ENCODE measurements at places on chromosomes 1 and 21.

DNA sequence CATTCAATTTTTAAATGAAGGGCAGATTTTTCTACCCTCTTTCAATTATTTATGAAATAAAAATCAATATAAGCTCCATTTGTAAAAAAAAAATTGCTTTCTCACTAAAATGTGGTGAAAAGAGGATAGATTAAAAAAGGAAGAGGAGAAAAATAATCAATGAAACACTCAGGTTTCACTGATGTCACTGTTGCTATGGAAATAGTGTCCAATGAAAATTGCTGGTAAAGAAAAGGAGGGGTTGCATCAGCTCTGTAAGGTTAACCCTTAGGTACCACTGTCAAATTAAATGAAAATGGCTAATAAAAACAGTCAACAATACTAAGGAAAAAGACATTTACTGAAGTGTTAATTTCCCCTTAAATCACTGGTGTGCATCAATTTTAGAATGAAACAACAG, 91.6 kb upstream of the TTC39A start:
- no peak for DNase-seq

GRCh38 chr1:203006948-203007871, at the start of gene TMEM183A:
TSS of gene TMEM183A (plus strand) at chr1:203007374. CDS start at chr1:203007466, 92 bp downstream.
- DNase-seq = peak; percentile 96

DNA sequence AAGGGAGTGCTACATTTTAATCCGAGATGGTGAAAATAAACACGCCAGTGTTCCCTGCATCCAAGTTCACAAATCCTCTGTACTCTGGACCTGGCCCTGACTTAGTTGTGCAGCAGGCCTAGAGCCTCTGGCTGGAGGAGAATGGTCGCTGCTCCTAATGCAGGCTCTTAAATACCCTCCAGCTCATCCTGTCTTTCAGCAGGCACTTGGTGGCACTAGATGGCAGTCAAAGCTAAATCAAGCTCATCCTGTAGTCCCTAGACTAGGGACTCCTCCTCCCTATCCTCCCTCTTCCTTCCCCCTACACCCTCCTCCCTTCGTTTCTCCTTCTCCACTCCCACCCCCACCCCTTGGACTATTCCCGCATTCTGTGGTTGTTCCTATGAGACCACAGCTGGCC, 41.6 kb upstream of the MTR start:
- DNase-seq = no peak

GRCh38 chr1:27981145-27981544, 21.4 kb downstream of the XKR8 start:
- no peak for DNase-seq

GRCh38 chr1:157090771-157091170, 8.8 kb downstream of the ETV3L start:
- no peak for DNase-seq

DNA sequence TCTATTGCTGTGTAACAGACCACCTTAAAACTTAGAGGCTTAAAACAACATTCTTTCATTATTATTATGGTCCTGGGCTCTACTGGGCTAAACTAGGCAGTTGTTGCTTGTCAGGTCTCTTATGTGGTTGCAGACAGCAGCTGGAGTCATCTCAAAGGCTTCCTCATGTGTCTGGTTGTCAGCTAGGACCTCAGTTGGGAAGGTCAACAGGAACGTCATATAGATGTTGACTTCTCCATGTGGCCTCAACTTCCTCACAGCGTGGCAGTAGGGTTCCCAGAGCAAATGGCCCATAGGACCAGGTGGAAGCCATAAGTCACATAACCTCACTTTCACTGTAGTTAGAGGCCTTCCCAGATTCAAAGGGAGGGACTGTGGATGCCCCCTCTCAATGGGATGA, 15.4 kb upstream of the MEF2D start:
- no peak for DNase-seq

DNA sequence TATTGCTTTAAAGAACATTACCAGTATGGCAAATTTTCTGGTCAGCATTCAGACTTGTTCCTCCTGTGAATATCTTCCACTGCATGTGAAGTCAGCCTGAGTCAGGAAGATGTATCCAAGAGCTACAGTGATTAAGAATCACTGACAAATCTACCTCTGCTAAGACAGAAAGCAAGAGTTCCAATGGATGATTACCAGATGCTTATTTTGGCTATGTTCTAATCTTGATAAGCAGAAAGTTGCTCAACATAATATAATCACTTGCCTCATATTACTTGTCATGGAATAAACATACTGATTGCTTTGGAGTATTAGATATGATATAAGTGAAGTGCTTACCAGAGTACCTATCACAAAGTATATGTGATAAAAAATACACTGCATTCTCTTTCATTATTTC, 738.1 kb downstream of the ADGRL2 start:
- DNase-seq = no peak

DNA sequence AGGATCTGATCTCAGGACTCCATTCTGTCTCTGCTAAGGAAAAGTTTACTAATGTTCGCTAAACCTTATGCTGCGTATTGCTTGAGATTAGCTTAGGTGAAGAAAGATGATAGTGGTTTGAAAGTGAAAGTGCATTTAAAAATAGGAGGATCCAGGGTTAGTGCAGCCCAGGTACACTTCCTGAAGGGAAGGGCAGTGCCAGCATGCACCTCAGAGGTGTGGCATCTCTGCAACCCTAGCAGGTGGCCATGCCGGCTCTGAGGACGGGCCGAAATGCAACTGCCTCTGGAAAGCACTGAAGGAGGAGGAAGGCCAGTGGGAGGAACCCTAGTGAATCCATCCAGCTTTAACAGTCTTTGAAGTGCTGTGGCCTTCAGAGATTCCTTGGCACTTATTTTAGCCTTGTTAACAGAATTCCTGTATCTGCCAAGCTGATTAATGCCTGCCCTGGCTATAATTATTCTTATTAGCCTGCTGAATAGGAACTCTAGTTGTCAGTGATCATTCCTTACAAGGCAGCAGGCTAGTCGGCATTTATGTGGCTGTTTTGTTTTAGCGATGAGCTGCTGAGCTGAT, 5.5 kb downstream of the PTGFRN start:
- DNase-seq = no peak

DNA sequence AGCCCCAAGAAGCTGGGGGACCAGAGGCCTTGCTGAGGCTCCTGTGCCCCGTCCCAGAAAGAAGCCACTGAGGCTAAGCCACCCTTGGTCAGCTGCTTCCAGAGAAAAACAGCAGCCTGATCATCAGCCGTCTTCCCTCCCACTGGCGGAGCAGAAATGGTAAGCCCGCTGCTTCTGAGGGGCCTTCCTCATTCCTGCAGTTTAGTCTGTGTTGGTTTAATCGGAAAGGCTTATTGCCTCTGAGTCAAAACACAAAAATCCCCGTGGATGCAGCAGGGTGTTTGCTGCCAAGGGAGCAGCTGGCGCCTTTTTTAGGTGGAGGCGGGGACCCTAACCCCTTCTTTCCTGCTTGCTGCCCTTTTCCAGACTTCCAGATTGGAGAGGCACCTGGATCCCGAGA, 33.9 kb downstream of the SPSB1 start:
- no peak for DNase-seq

- no peak for DNase-seq
Observed at GRCh38 chr1:174032671-174033222, 10.6 kb upstream of the RC3H1 start.

DNA sequence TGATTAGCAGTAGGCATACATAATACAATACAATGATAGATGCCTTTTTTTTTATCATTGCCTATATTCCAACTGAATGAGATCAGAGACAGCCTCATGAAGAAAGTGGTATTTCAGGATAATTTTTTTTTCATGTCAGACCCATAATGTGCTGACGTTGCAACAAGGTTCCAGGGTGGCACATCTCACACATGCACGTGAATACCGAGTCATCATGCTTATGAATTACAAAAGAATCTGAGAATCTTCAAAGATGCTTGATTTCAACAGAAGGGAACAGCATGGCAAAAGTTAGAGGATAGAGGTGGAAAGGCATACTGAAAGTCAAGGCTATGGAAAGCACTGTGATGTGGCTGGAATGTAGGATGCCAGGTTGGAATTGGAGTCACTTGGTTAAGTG, 5.0 kb upstream of the RNF11 start:
- no peak for DNase-seq

- DNase-seq = no peak
Observed at GRCh38 chr1:100869996-100870395, 24.6 kb downstream of the EXTL2 start.

DNA sequence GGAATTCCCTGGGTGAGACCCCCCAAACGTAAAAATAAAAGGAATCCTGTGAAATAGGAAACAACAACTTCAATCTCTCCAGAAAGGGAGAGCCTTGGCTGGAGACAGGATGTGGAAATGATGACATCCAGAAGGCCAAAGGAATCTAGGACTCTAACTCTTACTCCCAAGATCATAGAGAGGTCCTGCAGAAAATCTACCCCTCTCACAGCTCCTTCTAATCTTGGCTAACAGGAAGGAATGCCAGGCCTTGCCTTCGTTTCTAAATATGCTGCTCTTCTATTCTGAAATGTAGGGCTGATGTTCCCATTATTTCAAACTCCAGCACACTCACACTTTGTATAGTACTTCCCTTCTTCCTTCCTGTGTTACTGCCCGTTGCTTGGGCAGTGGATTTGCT, 40.7 kb downstream of the ARHGEF11 start:
- no peak for DNase-seq

DNA sequence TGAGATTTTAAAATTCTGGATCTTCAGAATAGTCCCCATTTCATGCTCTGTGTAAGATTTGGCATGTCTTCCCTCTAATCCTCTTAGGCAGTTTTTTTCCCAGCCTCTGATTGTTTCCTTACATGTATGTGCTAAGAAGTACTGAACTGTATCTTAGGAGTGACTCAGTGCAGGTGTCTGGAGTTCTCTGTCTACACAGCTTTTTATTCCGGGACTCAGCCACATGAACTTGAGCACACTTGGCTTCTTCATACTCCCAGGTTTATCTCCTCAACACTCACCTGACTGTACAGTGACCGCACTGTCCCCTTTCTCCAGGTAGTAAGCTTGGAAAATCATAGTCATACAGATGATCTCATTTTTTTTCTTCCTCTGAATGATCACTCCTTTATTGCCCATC, 50.7 kb downstream of the SYT14 start:
- DNase-seq = no peak

DNA sequence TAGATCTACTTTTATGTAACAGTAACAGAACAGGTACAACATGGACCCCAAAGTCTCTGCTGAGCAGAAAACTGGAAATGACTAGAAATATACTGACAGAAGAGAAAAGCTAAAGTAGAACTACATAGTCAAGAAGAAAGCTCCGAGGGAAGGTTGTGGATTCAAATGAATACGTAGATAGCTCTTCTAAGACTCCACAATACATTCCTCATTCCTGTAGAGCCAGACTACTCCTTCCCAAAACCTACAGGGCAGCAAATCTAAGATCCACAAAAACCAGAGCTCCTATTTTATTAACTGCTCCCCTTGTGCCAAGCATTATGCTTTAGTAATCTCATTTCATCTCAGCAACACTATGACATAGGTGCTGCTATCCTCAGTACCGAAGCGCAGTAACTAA, 35.2 kb downstream of the ARID4B start:
- DNase-seq = no peak

- no peak for DNase-seq
Observed at GRCh38 chr1:164310166-164310565, 248.8 kb upstream of the PBX1 start.

- DNase-seq = no peak
Observed at GRCh38 chr21:16838331-16838730, 674.5 kb upstream of the CXADR start.

DNA sequence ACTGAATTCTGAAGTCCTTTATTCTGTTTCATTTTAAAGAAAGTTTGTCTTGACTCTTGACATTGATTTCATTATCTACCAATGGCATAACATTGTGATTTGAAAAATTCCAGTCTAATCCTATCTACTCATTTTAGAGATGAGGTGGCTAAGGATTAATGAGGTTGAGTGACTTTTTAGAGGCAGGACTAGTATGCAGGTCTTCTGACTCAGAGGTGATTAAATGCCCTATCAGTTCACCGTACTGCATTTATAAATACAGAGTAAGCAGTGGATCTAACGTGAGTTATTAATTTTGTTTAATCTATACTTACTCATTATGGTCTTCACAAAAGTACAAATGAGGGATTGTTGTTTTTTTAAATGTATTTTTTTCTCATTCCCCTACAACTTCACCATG, 277.6 kb downstream of the PTBP2 start:
- no peak for DNase-seq

- DNase-seq = no peak
Observed at GRCh38 chr1:64846573-64847430, 101.9 kb downstream of the RAVER2 start.

DNA sequence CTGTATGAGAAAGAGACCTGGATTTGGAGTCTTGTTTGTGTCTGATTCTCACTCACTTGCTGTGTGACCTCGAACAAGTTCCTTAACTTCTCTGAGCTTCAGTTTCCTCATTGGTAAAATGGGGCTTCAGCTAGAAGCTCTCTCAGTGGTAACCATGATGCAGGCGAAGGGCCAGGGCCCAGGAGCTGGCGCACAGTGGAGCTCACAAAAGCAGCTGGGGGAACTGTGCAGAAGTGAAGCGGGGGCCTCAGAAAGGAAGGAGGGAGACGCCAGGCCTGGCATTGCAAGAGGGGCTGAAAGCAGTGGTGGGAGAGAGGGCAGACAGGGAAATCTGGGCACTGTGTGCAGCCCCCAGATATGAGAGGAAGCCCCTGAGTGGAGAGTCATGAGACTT, 88.9 kb upstream of the RUNX3 start:
- DNase-seq = no peak

DNA sequence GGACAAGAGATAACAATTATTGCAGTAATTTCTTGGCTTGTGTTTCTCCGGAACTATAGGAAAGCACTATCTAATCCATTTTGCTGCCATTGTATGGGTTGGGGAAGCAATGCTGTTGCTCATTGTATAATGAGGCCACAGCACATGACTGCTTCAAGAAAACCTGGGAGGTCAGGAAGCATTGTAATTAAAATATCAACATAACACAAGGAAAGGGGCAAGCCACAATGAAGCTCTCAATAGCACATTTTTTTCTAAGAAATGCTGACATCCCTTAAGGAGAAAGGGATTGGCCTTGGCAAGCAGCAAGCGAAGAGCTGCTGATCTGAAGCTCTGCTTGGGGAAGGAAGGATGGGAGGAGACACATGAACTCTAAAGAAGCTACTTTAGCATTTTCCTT, 44.0 kb downstream of the PLPP3 start:
- DNase-seq = no peak

GRCh38 chr21:29163341-29164115, 33.1 kb downstream of the MAP3K7CL start:
- no peak for DNase-seq

DNA sequence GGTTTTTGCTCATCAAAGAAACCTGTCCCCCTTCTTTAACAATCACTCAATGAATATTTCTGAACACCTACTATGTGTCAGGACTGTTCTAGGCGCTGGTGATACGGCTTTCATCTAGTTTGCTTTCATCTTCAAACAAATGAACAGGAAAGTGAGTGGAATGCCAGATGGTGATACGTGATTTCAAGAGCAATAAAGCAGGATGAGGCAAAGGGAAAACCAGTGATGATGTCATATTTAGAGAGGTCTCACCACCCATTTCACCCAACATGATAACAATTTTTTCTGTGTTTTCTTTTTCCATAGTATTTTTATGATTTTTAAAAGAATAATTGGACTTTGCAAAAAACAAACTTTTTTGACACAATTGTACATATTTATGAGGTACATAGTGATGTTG, 11.3 kb upstream of the SLC6A17 start:
- no peak for DNase-seq
